ENCODE measurements at places on chromosomes 2 and 18.
A peak's percentile ranks its signal among the peaks of the same experiment; 100 is the strongest.

- DNase-seq: peak; percentile 91
Measured at GRCh38 chr18:74963820-74964446, 245.0 kb downstream of the PTGR3 start.

DNA sequence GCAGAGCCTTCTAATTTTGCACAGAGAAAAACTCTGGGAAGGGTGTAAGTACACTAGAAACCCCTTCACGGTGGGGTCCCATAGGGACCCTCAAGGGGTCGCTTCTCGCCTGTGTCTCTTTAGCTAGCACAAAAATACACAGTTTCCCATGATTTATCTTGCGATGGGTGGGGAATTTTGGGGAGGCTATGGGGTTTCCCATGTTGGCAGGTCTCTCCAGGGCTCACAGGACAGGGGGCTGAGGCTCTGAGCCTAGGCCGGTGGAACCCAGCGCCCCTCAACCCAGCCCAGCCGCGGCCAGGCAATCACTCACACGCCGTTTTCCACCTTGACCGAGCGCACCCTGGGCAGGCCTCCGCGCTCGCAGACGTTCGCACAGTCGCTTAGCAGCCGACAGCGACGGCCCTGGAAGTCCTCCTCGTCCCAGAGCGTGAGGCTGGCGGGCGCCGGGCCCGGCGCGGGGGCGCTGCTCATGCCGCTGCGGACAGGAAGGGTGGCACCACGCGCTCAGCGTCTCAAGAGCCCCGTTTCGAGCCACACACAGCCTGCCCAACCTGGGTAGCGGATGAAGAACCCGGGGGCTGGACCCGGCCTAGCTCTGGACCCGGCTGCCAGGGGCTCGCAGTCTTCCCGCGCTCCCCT, 398 bp downstream of the CRYBA2 start:
- peak; percentile 37 for DNase-seq

- DNase-seq: no peak
Measured at GRCh38 chr18:3566851-3567250, 116.9 kb downstream of the TGIF1 start.

DNA sequence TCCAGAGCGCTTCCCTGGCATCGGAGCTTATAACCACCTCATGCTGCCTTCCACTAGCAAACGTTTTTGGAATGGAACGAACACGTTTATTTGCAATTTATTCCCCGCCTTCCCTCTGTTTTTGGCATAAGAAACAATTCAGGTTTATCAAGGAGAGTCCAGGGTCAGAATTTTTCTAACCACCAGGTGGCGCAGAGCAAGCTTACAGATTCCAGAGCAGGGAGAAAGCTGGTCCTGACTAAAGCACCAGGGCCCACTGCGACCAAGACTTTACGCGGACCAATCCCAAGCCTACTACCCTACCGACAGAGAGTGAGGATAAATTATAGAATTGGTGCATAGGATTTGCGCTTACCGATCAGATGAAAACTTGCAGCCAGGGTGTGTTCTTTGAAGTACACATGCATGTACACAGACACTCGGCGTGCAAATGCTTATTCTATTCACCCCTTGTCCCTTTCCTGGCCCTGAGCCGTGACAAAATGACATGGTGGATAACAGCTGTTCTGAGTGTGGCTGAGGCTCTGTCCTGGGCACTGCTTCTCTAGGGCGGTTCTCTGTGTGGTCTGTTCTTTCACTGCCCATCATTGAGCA, 34.7 kb downstream of the NAPG start:
- DNase-seq: peak; percentile 34

- DNase-seq: peak; percentile 5
Measured at GRCh38 chr18:62566199-62566598, 43.4 kb downstream of the ZCCHC2 start.

DNA sequence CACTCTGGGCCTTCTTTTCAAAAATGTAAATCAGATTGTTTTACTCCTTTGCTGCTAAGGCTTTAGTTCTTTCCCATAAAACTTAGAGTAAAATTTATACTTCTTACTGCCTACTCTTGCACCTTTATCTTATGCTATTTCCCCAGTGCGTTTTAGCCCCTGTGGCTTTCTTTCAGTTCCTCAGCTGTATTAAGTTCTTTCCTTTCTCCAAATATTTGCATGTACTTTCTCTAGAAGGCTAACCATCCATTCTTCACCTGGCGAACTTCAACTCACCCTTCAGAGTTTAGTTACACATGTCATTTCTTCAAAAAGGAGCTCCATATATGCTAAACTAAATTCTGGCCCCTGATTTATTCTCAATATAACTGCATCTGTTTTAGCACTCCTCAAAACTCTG, 160.7 kb downstream of the FSHR start:
- no peak for DNase-seq

DNA sequence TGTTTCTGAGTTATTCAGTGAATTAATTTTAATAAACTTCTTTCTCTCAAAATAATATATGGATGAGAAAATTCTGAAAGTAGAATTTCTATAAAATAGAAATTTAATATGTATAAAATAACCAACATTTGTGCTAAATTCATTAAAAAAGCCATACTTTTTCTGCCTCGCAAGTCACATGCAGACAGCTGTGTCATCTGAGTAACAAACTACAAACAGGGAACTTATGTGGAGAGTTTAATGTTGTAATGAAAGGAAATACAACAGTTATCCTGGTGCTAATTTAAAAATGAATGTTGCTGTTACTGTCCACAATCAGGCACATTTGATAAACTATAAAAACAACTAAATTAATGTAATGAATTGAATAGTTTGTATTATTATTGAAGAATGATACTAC, 22.2 kb downstream of the RMDN2 start:
- no peak for DNase-seq

GRCh38 chr18:39561126-39561525, 1995.5 kb upstream of the CELF4 start:
- no peak for DNase-seq

DNA sequence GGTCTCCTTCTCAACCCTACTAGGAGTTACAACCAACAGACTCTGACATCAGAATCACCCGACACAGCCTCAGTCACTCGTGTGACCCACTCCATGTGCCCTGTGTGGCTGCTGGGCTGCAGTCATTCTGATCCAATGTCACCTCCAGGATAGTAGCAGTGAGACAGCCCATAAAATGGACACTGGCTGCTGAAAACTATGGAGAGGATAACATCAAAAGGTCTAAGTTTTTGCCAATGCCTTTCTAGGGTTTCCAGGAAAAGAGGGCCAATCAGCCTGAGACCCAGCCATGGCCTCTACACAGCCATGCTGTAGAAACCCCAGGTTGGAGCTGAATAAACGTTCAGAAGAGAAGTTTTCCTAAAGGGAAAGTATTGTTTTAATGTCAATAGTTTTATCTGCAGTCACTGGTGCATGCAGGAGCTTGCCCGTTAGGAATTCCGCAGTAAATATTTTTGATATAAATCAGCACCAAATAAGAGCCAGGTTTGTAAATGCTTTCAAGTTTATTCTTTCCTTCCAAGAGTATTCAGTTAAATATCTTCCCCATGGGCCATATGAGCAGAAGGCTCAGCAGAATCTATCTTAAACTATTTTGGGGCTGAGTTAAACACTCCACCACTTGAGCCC, 92.2 kb upstream of the PID1 start:
- DNase-seq: no peak

- no peak for DNase-seq
Measured at GRCh38 chr2:215770668-215771067, 242.7 kb downstream of the MREG start.

DNA sequence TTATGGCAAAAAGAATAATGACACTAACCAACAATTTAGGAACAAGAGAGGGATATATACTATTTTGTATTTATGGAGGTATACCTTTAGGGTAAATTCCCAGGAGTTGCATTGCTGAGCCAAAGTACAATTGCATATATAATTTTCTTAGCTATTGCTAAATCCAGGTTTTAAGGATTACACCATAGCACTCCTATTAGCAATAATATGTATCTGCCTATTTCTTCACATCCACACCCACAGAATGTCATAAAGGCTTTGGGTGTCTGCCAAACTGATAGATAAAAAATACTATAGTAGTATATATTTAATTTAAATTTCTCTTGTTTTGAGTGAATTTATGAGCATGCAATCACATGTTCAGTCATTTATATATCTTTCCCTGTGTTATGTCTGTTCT, 11.5 kb upstream of the SERPINB13 start:
- DNase-seq: no peak
